ENCODE measurements at places on chromosomes 2 and 18.

- DNase-seq, result no peak
Observed at GRCh38 chr2:162712598-162712997, 126.0 kb downstream of the KCNH7 start.

DNA sequence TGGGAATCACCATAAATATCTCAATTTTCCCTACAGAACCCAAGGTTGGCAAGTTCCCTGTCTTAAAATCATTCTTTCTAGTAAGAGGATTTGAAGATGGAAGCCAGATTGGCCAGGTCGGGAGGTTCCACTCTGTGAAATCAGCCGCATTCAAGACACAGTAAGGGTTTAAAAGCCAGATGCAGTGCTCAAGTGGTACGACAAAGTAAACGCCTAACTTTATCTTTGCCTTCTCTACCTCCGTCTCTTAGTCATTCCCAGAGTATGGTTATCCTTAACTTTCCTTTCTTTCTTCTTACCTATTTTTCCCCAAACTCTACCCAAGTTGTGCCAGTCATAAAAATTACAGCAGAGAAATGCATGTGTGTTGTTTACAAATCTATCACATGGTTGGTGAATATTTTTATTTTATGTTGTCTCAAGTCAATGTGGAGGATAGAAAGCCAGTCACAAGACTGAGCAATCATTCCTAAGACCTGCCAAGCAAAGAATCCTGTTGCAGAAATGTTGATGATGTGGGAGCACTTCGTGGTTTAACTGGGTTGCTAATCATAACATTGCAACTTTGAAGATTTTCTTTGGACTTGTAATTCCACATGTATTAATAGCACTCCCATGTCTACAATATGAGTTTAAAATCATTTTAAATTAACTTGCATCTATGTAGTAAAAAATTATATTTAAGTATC lies 62.6 kb downstream of the SLC40A1 start:
- DNase-seq, result no peak

DNA sequence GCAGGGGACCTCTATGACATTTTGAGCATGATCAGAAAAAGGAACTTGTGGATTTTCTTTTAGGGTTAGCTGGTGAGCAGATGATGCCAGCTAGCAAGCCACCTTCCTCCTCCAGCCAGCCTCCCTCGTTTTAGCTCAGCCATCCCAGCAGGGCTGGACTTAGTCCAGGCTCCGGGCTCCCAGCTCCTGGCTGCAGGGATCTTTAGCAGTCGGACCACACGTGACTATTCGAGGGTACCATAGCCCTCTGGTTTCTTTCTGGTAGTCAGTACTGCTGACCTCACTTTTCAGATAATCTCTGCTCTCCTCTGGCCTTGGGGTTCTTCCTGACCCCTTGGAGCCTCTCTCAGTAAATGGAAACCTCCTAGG lies 31.8 kb downstream of the NCK2 start:
- no peak for DNase-seq

GRCh38 chr2:29325544-29325943 lies 210.3 kb downstream of the CLIP4 start:
- no peak for DNase-seq

DNA sequence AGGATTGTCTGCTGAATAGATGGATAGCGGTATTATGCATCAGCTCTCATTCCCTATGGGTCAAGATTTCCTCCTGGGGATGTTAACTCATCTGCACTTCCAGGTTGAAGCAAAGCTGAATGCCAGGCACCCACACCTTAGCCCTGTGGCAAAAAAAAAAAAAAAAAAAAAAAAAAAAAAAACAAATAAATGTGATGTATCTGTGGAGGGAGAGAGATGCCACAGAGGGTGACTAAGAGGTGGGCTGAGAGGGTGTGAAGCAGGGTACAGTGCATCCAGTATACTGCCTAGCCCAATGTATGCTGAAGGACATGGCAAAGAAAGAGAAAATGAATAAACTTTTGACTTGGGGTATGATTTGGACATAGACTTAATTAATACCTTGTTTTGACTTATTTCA lies 91.4 kb downstream of the COPS8 start:
- no peak for DNase-seq

GRCh38 chr18:27636576-27637085 lies 451.5 kb upstream of the CHST9 start:
- no peak for DNase-seq

- DNase-seq, result no peak
Observed at GRCh38 chr2:17133052-17133671, 385.1 kb downstream of the RAD51AP2 start.

DNA sequence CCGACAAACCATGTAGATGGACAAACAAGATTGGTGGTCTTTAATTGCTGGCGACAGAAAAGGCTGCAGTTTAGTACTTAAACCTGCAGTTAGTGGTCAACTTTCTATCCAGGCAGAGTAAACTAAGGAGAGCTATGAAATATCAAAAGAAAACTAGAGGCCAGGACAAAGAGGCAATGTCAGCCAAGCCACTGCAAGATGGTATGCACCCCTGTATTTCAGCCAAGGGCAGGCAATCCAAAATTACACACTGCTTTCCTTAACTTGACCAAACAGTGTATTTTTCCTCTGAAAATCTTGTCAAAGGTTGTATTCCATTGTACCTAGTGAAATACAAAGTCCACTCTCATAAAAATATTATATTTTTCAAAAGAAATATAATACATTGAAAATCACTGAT lies 9.3 kb downstream of the NIFK start:
- DNase-seq, result no peak

- DNase-seq, result no peak
Observed at GRCh38 chr2:10367472-10368439, 65.1 kb downstream of the HPCAL1 start.

DNA sequence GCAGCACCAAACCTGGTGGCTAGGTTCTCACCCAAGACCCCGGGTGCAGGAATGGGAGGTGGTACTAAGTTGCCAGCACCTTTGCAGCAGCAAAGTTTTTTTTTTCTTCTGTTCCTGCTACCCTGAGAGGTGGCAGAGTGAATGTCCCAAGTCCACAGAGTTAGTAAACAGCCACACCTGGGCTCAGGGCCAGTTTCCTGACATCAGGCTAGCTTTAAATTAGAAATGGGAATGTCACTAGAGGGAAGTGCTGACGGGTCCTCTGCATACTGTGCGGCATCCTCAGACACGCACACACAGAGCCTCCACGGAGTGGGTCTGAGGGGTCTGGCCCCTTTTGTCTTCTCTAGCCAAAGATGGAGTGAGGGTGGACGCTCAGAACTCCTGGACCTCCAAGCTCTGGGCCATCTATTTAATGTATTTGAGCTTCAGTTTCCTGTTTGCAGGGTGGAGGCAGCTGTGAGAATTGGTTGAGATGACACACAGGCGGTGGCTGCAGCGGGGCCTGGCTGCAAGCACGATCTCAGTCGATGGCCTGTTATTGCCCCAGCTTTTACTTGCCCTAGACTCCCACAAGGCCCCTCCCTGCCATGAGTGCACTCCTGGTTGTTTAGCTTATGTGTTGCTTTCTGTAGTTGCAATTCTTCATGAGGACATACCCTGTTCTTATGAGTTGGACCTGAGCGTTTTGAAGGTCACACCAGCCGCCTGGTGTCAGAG lies 751.4 kb upstream of the HS6ST1 start:
- no peak for DNase-seq

DNA sequence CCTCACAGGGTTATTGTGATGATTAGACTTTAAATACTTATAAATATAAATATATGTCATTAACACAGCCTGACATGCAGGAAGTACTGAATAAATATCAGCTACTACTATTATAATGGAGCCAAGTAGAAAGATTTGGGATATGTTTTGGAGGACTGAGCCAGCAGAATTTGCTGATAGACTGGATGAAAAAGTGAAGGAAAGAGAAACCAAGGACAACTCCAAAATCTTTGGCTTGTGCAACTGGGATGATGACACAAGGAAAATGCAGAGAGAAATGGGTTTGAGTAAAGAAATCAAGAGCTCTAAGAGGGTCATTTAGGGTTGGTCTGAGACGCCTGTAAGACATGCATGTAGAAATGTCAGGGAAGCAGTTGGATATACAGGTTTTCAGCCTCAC lies 15.6 kb downstream of the ADD2 start:
- no peak for DNase-seq

DNA sequence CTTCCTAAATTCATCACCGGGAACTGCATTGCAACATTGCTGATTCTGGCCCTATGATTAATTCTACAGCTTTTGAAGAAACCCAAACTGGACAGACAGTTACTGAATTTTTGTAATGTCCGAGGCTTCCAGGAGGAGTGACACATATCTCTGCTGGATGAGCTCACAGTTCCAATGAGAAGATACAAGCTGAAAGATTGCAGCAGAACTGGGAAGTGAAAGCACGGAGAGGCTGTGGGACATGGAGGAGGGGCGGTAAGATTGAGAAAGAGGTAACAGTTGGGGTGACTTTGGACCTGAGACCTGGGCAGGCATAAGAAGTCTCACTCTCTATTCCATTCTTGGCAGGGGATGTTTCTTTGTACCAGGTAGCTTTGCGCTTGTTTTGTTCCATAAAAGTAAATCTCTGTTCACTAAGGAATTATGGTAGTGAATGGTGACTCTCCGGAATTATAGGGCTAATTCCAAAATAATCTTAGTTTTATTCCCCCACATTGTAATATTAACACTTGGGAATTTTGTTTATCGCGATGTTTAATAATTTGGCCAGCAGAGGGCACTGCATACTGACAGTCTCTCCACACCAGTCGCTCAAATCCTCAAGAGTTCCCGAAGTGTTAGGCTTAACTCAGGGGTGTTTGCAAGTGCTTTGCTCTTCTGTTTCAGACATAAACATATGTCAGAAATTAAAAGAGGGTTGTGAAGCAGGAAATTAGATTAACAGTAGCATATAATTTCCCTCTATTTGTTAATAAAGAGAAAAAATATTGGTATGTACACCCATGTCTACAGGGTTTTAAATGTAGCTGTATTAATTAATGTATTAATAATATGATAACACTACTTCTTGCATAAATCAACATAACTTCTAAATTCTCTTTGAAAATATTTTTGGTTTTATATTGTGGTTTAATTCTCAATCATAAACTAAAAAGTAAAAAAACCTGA lies 201.4 kb downstream of the SOCS6 start:
- DNase-seq, result peak; percentile 5

GRCh38 chr18:79071037-79071436 lies 1.8 kb downstream of the ATP9B start:
- no peak for DNase-seq

DNA sequence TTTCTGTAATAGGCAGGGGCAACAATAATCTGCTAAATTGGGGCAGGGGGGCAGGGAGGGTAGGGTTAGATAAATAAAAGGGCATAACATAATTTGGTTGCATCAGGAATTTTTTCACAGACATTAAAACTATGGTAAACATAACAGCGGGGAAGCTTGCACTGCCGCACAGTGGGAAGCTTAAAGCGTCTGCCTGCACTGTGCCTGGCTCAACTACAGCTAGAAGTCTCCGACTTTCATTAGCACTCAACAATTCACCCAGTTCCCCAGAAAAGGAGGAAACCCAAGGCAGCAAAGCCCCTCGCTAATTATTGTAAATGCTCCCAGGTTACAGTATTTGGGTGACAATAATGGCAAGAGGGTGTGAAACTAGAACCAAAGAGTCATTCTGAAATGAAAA lies 562.9 kb downstream of the ARHGAP15 start:
- DNase-seq, result no peak

DNA sequence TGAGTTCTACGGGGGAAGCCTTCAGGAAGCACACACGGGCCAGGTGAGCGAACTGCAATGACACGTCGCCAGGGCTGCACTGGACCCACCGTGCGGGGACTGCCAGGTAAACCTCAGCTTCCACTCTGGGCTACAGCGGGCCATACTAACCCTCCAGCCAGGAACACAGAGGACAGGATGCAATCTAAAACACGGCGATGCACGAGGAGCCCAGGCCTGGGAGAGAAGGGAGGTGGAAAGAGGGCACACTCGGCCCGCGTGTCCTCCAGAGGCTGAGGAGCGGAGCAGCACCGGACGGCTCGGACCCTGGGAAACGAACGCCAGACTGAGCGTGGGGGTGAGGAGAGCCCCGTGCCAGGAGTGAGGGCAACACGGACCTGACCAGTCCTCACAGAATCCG lies 69.3 kb downstream of the HDAC4 start:
- no peak for DNase-seq

GRCh38 chr2:145137901-145138300 lies 618.0 kb upstream of the ZEB2 start:
- DNase-seq, result no peak

Measured in activated CD8-positive, alpha-beta memory T cell treated with anti-CD3 and anti-CD28 coated beads for 4 hours (primary cell).